ENCODE measurements at places on chromosomes 12 and 14.

GRCh38 chr12:131716282-131716681, 5.4 kb downstream of the SFSWAP start:
- no peak for DNase-seq

- no peak for DNase-seq
Measured at GRCh38 chr12:122887819-122888212, 8.1 kb downstream of the VPS37B start.

DNA sequence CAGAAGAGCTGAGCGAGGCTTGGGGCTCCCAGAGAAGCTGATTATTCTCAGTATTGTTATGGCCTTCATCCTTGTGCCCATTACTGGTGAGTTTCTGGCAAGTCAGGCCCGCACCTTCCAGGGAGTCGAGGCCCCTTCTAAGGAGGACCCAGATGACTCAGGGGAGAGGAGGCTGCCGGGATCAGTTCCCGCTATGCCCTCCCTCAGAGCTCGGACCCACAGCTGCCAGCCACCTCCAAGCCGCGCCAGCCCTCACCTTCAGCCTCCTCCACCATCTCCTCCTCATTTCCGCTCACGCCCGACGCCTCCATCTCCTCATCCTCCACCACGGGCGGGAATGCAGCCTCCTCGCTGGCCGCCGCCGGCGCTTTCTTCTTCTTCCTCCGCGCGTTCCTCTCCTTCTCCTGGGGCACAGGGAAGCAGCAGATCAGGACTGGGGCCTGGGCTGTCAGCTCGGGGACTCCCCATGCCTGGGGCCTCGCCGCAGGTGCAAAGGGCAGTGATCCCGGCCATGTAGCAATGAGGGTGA, 83.2 kb downstream of the RFLNA start:
- DNase-seq = no peak

- no peak for DNase-seq
Measured at GRCh38 chr12:85626001-85626783, 210.0 kb downstream of the RASSF9 start.

- DNase-seq = peak; percentile 50
Measured at GRCh38 chr12:5988659-5989116, 43.6 kb upstream of the ANO2 start.

- DNase-seq = no peak
Measured at GRCh38 chr12:118711185-118711584, 270.2 kb upstream of the SRRM4 start.

DNA sequence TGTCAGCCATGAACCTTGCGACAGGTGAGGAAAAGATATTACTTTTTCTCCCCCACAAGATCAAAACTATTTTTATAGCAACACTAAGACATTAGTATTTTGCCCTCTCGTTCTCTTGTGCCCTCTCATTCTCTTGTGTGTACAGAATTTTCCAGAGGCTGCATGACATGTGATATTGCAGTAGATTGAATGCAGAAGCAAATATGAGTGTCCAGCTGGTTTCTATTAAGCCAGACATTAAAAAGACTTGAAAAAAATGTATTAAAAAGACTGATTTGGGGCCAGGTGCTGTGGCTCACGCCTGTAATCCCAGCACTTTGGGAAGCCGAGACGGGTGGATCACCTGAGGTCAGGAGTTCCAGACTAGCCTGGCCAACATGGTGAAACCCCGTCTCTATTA, 63.7 kb upstream of the ZFP36L1 start:
- DNase-seq = no peak

- no peak for DNase-seq
Measured at GRCh38 chr14:55332654-55333570, 61.7 kb downstream of the FBXO34 start.

GRCh38 chr12:25424211-25424731, 128.8 kb downstream of the LMNTD1 start:
- no peak for DNase-seq

- no peak for DNase-seq
Measured at GRCh38 chr14:40222996-40223395, 790.8 kb upstream of the FBXO33 start.

All from GOT3 (cell line).